ENCODE measurements at places on chromosomes 13 and 19.

GRCh38 chr13:67048821-67049150, 181.3 kb downstream of the PCDH9 start:
- DNase-seq, result no peak

GRCh38 chr19:46626446-46626845, 1.6 kb upstream of the PTGIR start:
- DNase-seq, result no peak

DNA sequence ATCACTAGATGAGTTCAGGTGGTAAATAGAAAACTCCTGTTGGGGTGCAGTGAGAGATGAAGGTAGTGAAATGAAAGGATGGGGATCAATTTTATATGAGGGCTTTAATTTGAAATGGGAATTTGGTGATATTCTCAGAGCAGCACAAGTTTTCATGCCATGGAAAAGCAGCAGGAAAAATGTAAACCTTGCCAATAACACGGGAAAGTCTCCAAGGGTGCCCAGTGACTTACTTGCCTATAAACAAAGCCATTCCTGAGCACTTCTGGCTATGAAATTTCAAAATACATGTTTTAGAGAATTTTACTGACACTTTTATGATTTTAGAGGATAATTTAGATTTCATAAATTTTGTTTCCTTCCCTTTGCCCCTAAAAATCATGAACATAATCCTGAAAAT, 16.4 kb upstream of the FLT3 start:
- DNase-seq, result no peak

- DNase-seq, result no peak
These were observed 5.7 kb downstream of the MCF2L start for GRCh38 chr13:112974671-112975070.

DNA sequence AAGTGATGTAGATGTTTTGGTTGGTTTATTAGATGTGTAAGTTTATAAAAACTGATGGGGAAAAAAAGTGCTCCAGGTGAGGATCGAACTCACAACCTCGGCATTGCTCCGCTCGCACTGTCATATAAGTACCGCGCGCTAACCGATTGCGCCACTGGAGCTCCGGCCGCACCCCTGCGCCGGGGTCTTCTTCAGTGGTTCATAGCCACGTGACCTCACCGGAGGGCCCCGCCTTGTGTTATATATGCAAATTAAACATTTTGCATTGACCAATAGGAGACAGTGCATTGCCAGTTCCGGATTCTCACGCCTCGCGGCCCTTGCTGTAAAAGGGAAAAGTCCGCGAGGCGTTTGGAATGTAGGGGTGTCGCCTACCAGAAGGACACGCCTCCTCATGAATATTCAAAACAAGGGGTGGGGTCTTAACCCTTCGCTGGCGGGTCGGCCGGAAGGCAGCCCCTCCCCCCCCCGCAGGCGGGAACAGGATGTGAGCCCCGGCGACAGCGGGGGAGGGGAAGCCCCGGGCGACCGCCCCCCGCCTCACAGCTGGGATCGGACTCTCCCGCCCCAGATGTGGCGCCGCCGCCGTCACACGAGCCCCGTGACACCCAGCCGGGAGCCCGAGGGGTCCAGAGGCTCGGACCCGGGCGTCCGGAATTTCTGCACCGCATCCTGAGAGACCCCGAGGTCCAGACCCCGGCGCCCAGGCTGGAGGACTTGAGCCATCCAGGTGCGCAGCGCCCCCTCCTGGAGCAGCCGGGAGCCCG, at the start of gene PLEKHG2:
TSS of gene PLEKHG2 (plus strand) at position 570 of the 767 bp plus-strand sequence. CDS start 1,418 bp downstream, outside the sequence.
- peak; percentile 100 for DNase-seq

DNA sequence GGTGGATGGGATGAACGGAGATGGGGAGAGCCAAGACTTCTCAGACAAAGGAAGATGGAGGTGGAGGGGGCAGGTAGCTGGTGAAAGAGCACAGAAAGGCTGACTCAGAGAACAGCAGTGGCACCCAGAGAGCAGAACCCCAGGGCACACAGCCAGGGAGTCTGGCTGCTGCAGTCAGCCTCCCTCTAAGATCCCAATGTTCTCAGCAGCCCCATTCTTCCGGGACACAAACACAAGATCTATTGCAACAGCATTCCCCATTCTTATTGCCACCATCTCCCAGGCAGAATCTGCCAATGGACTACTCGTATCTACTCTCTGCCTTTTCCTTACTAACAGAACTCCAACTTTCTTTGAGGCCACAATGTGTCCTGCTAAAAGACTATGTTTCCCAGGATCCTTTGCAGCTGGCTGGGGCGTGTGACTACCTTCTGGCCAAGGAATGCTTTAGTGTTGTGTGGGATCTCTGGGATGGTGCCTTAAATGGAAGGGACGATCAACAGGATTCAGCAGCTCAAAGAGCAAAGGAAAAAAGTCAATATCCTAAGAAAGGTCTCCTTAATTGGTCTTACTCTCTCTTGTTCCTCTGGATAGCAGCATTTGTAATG, 7.5 kb downstream of the THAP8 start:
- no peak for DNase-seq

- DNase-seq, result no peak
These were observed 11.7 kb downstream of the SLC27A1 start for GRCh38 chr19:17481986-17482385.

GRCh38 chr19:44723299-44723951, 24.5 kb downstream of the CEACAM16 start:
- no peak for DNase-seq

DNA sequence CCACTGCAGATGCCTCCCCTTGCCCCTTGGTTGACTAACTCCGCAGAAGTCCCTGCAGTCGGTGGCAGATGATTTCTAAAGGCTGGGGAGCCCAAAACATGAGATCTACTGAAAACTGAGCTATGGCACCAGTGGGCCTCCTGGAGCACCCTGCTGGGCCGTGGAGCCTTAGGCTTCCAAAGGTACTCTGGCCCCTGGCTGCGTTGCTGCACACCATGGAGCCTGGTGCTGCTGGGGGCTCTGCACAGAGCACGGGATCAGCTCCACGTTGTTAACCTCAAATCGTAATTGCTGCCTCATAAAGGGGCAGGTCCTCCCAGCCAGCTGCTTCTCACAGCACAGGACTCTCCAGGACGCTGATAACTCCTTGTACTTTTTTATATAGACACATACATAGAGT, 357.5 kb downstream of the NALCN start:
- DNase-seq, result no peak

DNA sequence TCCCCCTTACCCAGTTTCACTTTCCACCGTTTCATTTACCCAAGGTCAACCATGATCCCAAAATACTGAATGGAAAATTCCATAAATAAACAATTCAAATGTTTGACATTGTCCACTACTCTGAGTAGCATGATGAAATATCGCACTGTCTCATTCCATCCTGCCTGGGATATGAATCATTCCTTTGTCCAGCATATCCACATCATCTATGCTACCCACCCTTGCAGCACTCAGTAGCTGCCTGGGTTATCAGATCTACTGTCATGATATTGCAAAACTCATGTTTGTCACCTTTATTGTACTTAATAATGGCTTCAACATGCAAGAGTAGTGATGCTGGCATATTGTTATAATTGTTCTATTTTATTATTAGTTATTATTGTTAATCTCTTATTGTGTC, 263.9 kb upstream of the NBEA start:
- DNase-seq, result no peak

- DNase-seq, result no peak
These were observed 13.6 kb downstream of the FAM187B start for GRCh38 chr19:35214766-35215422.

DNA sequence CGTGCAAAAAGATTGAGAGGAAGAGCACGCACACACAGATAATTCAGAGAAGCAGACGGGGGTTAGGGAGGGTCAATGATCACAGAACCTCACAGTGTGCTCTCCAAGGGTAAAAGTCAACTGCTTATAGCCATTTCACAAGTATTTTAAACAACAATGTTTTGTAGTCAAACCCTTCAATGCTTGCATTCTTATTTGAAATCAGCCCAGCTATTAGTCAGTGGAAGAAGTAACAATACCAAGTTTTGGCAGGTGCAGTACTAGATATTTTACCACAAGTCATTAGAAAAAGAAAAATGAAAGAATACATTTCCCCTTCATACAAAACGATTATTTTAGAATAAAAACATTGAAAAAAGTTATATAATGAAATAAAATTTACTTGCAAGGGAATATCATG, 2.6 kb downstream of the CSNK1A1L start:
- no peak for DNase-seq

DNA sequence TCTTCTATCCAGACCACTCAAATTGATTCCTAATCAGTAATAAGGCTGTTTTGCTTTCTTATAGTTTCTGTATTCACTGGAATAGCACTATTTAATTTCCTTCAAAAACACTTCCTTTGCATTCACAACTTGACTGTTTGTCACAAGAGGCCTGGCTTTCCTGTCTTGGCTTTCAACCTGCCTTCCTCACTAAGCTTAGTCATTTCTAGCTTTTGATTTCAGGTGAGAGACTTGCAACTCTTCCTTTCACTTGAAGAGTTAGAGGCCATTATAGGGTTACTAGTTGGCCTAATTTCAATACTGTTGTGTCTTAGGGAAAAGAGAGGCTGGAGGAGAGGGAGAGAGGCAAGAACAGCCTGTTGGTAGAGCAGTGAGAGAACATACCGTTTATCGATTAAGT, 47.0 kb downstream of the SACS start:
- DNase-seq, result no peak

GRCh38 chr13:37023871-37024270, 23.3 kb downstream of the EXOSC8 start:
- DNase-seq, result no peak

DNA sequence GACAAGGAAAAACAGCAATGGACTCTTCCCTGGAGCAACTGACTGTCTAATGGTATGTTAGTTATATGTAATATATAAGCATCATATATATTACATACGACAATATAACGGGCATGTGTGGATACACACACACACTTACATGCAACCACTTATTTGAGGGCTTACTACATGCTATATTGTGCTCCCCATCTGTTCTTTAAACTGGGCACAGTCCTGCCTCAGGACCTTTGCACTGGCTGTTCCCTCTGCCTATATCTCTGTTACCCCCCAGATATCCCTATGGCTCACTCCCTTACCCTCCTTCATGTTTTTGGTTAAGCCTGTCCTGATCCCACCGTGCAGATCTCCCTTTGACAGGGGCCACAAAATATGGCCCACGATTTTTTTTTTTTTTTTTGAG, 10.2 kb downstream of the TICAM1 start:
- DNase-seq, result no peak

DNA sequence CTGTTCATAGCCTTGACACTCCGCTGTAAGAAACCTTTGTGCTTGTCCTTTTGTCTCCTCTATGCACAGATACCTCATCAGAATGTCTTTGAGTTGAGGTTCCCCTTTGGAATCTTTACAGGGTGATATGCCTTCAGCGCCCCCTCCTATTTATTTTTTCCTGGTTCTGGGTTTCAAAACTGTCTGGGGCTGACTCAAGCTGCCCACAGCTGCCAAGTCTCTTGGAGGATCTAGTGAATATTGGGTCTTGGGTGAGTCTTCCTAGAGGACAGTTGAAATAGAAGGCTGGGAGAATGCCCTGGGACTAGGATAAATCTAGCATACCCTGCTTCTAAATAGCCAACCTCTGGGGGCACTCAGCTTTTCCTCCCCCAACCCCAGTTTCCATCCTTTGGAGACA, 930 bp downstream of the ZNF136 start:
- no peak for DNase-seq

DNA sequence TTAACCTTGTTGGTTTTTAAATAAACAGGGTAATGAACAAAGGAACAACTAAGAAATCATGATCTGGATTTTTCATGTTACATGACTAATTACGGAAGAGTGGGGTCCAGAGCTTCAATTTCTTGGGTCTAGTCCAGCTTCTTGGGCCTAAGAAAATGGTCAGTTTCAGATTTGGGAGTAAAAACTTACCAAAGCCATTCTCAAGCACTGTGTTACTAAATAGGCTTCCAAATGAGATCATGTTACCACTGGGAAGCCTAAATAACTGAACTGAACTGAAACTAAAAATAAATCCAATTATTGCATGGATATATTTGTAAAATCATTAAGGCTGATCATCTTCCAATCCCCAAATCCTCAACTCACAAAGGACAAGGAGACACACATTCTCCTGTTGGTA, 13.9 kb downstream of the TBC1D4 start:
- no peak for DNase-seq

DNA sequence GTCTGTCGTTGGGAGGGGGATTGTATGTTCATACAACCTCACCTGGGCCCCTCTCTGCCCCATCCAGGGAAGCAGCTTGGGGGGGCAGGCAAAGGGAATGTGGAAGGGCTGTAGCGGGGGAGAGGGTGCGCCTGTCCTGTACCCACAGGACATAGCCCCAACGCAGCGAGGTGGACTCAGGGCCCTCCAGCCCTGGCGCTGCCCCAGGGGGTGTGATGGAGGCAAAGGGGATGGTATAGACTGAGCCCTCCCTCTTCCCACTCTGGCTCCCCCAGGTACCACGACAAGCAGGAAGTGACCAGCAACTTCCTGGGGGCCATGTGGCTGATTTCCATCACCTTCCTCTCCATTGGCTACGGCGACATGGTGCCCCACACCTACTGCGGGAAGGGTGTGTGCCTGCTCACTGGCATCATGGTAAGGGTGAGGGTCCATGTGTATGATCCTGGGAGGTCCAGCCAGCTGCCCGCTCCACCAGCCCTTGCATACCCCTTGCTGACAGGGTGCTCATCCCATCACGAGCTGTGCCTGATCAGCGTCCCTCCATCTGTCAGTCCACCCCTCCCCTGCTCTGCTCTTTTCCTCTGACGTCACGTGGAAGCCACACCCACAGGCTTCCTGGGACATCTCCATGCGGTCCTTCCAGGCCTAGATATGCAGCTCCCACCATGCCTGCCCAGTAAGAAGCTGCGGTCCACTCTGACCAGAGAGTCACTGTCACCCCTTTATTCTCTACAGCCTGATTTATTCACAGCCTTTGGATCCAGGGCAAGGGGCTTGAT, 18.3 kb downstream of the KCNN1 start:
- no peak for DNase-seq

- no peak for DNase-seq
These were observed 15.2 kb downstream of the TPT1 start for GRCh38 chr13:45325806-45326205.

DNA sequence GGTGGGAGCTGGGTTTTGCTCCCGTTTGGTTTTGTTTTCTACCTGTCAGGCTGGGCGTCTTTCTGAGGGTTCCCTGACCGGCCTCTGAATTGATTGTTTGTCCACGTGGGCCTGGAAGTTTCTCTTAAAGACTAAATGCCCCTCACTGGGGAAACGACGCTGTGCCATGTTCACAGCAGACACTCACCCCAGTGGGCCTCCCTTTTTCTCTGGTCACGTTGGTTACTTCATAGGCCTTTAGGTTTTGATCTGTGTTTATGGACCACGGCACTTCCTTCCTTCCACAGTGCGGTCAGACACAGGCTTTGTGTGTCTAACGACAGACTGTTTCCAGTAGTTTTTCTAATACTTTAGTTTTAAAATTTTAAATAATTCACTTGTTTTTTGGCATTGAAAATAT, 20.1 kb upstream of the NDUFS7 start:
- peak; percentile 76 for DNase-seq

DNA sequence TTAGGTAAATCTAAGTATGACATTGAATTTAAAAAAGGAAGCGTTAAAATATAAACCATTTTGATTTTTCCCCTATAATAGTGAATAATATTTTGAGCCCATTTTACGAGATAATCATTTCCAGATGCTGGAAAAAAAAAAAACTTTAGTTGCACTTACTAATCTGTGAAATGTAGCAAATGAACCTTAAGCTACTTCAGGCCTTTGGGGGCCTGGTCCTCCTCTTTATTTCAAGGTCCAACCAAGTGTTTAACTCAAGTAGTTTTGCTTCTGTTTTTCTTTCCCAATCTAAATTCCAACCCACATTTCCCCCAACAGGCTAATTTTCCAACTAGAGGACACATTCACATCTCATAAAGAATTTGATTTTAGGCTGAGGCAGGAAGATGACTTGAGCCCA, 101.2 kb downstream of the TNFRSF19 start:
- no peak for DNase-seq
